ENCODE measurements at places on chromosomes 12 and 14.

- peak; percentile 5 for DNase-seq
These were observed 153.9 kb upstream of the RMST start for GRCh38 chr12:97308576-97309198.

GRCh38 chr14:54309615-54310014, 87.2 kb upstream of the CDKN3 start:
- no peak for DNase-seq

DNA sequence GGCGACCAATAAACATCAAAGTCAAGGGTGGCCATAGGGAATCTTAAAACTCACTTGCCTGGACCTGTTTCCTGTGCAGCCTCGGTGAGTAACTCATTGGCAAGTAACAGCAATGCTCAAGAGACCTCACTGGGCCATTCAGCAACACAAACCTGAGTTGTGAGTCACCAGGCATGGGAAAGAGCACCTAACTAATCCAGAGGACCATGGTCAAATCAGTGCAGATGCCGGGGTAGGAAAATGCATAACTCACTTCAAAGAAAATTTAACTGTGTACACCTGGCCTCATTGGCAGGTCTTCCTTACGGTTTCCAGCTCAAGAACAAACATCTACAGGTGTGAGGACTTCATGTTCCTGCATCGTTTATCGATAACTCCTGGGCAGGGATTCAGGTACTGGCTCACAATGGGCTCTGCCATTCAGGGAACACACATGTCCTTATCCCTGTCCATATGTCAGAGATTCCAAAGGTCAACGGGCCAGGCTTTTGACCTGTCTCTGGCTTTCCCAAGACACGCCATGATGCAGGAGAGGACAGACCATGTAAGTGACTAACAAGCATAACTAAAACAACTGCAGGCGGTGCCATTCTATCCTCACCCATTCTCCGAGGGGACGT, 211.8 kb downstream of the ANO2 start:
- DNase-seq: no peak

GRCh38 chr12:4433745-4434058, 11.9 kb downstream of the FGF6 start:
- DNase-seq: no peak

DNA sequence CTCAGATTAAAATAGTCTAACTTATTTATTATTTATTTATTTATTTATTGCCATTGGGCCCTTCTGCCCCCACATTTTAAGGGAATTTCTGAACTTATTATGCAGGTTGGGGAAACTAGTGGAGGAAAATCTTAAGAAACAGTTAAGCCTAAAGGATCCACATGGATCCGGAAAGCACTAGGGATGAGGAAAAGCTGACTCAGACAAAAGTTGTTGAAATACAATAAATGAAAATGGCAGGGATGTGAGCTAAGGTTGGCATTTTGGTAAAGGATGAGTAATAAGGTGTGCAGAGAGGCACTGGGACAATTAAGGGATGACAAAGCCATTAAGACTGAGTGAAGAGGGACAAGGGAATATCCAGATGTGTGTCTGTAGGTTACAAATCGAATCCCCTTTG, 20.7 kb upstream of the CSRP2 start:
- no peak for DNase-seq

DNA sequence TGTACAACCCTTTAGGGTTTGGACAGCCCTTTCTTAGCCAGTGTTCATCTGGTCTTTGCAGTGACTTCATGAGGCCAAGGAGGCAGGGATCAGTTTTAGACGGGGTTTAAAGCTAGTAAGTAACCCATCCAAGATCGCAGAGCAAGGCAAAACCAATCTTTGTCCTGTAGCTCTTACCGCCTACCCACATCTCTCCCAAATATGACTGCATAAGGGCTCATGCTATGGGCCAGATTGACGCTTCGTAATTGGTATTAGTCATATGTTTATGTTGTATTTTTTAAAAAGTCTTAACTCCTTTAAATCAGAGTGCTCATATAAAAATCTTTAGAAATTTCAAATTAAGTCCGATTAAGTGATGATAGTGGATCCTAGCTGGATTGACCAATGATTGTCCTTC, 3.7 kb upstream of the CLMN start:
- DNase-seq: no peak

GRCh38 chr14:95770777-95771176, 56.9 kb upstream of the TCL1A start:
- DNase-seq: no peak

Data from brain pericyte (primary cell).